Renal cortex interstitium (tissue), 15 donors: ENCODE measurements at places on chromosomes 3 and 15. TPM values are rescaled to one million over a fixed set of nuclear protein-coding genes. Genes with fewer than 3 reads are reported as not detected.
A peak's percentile ranks its signal among the peaks of the same experiment; 100 is the strongest.

GRCh38 chr3:45320986-45321385, 67.4 kb upstream of the LARS2 start:
- no peak for DNase-seq

- peak; percentile 35 for DNase-seq
These were observed 5.1 kb downstream of the MECOM start for GRCh38 chr3:169658311-169658931.

GRCh38 chr15:34810443-34811129, 15.2 kb upstream of the ACTC1 start:
- DNase-seq, result no peak

GRCh38 chr3:34258271-34258998, 460.0 kb downstream of the PDCD6IP start:
- no peak for DNase-seq

DNA sequence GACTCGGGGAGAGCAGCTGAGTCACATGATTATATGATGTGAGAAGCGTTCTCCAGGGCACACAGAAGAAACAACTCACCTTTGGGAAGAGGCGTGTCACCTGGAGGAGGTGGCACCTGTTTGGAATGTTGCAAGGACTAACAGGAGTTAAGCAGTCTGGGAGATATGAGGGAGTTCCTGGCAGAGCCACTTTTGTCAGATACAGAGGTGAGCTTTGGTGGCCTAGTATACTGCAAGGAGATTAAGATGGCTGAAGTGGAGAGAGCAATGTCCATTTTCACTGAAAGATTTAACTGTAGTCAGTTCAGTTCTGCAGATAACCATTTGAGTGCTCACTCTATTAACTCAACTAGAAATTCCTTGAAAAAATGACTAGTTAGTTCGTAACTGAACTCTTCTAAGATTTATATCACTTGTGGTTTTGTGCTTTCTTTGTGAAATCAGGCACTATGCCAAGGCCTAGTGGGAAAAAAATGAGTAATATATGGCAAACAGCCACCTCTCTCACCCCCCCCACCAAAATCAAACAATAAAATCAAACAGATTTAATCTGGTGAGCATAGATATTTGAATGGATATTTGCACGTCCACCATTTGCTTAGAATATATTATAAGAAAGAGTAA, 61.3 kb downstream of the CRYBG3 start:
- no peak for DNase-seq

- DNase-seq, result no peak
These were observed 603 bp downstream of the PLEKHO2 start for GRCh38 chr15:64842096-64842939.

- DNase-seq, result no peak
These were observed 168.4 kb upstream of the BCL6 start for GRCh38 chr3:187913617-187914033.

GRCh38 chr3:161914703-161915417, 418.3 kb downstream of the OTOL1 start:
- DNase-seq, result peak; percentile 37

DNA sequence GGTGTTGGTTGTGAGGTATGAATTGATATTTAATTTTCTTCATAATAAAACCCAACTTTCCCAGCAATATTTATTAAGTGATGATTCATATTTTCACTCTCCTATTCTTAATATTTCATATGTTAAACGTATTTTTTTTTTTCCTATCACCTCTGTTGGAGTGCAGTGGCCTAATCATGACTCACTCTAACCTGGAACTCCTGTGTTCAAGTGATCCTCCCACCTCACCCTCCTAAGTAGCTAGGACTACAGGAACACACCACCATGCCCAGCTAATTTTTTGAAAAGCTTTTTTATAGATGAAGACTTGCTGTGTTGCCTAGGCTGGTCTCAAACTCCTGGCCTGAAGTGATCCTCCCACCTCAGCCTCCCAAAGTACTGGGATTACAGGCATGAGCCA, 8.6 kb downstream of the PARP15 start:
- DNase-seq, result no peak

DNA sequence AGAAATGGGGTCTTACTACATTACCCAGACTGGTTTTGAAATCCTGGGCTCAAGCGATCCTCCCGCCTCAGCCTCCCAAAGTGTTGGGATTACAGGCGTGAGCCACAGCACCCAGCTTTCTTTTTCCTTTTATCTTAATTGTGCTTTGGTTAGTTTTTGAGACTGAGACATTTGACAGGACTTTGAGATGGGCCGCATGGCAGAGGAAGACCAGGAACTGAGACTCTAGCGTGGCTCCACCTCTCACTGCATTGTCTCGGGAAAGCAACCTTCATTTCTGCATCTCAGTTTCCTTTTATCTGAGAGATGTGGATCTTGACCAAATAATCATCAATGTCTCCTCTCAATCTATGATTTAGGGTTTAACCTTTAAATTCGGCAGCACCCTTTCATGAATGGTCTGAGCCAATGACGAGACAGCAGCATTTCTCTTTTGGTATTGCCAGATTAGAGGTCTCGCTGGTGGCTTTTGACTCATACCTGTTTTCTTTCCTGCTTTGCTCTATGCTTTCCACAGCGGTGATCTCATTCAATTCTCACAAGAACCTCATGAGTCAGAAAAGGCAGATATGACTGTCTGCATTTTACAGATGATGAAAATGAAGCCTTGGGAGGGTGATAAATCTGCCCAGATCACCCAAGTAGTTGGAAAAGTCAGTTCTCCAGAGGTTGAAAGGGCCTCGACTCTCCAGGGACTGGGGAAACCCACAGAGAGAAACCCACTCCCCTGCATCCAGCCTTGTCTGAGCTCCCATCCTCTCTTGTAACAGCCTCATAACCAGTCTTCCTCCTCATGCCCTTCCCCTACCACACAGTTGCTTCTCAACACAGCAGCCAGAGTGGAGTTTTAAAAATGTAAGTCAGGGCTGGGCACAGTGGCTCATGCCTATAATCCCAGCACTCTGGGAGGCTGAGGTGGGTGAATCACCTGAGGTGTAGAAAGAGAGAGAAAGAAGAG, 84.8 kb upstream of the FOXB1 start:
- DNase-seq, result no peak

DNA sequence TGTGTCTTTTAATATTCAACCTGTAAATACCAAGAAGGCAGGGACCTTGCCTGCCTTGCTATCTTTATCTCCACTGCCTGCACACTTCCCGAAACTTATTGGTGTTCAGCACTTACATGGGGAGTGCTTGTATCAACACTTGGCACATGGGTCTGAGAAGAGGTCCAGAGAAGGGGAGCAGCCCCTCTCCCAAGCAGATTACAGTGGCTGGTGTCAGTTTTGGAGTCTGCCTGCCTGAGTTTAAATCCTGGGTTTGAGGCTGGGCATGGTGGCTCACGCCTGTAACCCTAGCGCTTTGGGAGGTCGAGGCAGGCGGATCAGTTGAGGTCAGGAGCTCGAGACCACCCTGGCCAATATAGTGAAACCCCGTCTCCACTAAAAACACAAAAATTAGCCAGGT, 20.3 kb downstream of the MESD start:
- no peak for DNase-seq

- no peak for DNase-seq
These were observed 2.5 kb downstream of the AMOTL2 start for GRCh38 chr3:134371542-134372324.

GRCh38 chr3:184781801-184782200, 30.2 kb upstream of the VPS8 start:
- no peak for DNase-seq

DNA sequence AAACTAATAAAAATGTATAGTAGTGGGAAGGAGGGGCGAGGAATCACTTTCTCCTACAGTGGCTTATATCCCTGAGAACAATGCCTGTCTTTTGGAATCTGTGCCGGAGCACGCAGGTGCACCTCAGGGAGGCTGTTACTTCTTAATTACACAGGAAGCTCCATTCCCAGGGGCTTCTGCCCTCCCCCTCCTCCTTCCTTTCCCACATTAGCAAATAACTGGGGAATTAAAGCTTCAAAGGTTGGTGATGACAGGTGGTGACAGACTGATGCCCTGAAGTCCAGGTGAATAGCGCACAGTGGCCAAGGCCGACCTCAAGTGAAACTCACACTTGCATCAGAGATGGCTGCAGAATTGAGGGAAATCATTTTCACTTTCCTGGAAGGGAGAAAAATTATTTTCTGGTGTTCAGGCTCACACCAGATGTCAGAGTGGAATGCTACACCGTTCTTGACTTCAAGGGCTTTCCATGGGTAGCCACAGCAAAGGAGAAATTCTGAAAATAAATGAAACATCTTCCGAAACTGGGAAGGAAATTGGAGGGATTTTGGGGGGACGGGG, 3.7 kb downstream of the GRAMD2A start:
- DNase-seq, result no peak

- no peak for DNase-seq
These were observed 9.6 kb downstream of the CLEC3B start for GRCh38 chr3:45035441-45036301.

DNA sequence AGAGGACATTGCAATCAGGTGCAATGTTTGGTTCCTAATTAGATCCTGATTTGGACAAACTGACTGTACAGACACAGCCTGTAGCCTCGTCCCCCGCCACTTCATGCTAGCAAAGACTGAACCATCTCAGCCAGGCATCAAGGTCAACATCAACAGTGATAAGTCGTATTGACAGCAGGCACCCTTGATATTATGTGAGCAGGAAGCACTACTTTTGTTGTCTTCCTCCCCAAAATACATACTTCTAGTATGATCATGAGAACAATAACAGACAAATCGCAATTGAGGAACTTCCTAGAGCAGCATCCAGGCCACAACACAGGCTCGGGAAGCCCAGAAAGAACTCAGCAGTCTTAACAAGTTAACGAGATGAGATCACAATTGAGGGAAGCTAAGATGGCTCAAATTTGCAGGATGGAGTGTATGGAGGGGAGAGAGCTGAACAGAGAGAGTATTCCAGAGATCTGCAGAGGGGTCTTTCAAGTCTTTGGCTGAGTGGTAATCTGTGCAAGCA, 20.4 kb downstream of the TGM5 start:
- DNase-seq, result no peak

DNA sequence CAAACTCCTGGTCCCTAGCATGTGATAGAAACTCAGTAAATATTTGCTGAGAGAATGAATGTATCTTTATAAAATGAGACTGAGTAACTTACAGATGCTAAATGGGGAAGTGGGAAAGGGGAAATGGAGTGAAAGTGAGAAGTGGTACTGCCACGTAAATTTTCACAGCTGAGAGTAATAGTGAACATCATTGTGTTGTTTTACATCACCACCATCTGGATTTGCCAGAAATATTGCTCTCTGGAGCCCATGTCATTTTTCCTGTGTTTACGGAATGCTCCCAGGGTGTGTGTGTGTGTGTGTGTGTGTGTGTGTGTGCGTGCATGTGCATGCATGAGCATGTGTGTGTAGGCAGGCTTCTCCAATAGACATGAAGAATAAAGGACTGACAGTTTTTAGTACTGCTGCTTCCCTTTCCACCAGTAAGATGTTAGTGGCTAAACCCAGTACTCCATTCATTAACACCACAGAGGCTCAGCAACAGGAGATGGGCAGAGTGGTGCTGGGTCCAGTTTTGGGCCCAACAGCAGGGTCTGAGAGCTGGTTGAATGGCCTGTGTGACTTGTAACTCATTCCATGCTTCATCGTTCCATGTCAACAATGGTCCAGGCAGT, 57.3 kb downstream of the DIPK2A start:
- DNase-seq, result no peak

- DNase-seq, result no peak
These were observed 356.5 kb downstream of the TBL1XR1 start for GRCh38 chr3:176840641-176841286.

DNA sequence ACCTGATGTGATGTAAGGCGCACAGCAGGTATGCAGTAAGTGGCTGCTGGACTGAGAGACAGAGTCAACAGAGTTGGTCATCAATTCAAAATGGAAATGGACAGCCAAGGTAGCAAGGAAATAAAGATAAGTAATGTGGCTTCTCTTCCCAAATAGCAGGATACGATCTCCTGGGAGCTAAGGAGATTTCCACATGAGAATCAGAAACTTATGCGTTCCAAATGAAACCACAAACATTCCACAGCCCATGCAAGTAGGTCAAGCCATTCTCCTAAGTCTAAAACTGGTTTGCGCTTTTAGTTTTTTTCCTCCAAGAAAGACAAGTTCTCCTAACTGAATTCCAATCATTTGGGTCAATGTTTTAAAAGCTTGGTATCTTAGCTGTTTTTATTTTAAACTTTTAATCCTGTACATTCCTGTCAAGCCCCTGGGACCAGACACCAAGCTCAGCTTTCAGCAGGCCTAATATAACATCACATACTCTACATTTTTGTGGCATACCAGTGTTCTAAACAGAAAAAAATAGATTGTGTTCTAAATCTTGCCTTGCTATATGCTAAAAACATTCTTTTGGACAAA, 73.7 kb upstream of the TSPAN3 start:
- peak; percentile 51 for DNase-seq

- no peak for DNase-seq
These were observed 49.5 kb downstream of the CRTC3 start for GRCh38 chr15:90579213-90579612.

DNA sequence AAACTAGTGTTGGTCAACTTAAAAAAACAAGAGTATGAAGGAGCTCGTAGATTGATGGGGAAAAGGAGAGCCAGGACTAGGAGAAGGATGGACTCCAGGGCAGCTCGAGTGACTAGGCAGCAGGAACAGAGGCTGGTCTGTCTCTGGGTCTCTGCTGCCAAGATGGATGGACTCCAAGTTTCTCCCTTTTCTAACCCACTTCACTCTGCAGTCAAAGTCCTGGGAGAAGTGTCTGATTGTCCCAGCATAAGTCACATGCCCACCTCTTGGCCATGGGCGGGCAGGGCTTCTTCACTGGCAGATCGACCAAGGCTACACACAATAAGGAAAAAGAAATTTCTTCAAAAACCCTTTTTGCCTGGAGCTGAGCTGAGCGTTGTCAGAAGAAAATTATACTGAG, 9.2 kb upstream of the EPB42 start:
- no peak for DNase-seq

Gene CLDN18
- 1.5 TPM for polyA plus RNA-seq

Gene P2RY14
- 0.50 TPM for polyA plus RNA-seq

Gene FBXL22
- polyA plus RNA-seq, result 2.1 TPM

Gene LTK
- polyA plus RNA-seq, result 1.9 TPM

Gene CHRD
- polyA plus RNA-seq, result 19.0 TPM

Gene SLC9C1
- polyA plus RNA-seq, result 0.62 TPM

Gene SAXO2
- polyA plus RNA-seq, result 9.3 TPM
